ENCODE measurements at places on chromosomes 1 and 21.

- no peaks in the 10 kb centered on the region for H3K4me1 ChIP-seq
- no peak overlapping the region for H3K27ac ChIP-seq
- no peaks in the 10 kb centered on the region for H3K36me3 ChIP-seq
- H3K4me3 ChIP-seq = no peak overlapping the region
These were observed 36.7 kb upstream of the RASAL2 start for GRCh38 chr1:178057141-178057765.

GRCh38 chr1:212987702-212988322, 27.9 kb downstream of the ANGEL2 start:
- no peak for DNase-seq
- no peak overlapping the region for H3K4me3 ChIP-seq
- H3K27me3 ChIP-seq = no peaks in the 10 kb centered on the region

GRCh38 chr1:23441446-23442148, 17.0 kb upstream of the TCEA3 start:
- no peaks in the 10 kb centered on the region for H3K27me3 ChIP-seq
- no peak overlapping the region for H3K4me3 ChIP-seq
- DNase-seq = no peak

GRCh38 chr1:70930062-70930461, 117.6 kb downstream of the PTGER3 start:
- H3K27ac ChIP-seq = no peak overlapping the region
- DNase-seq = no peak
- no peaks in the 10 kb centered on the region for H3K36me3 ChIP-seq
- no peaks in the 10 kb centered on the region for H3K27me3 ChIP-seq
- no peak overlapping the region for H3K4me3 ChIP-seq
- H3K4me1 ChIP-seq = no peaks in the 10 kb centered on the region

DNA sequence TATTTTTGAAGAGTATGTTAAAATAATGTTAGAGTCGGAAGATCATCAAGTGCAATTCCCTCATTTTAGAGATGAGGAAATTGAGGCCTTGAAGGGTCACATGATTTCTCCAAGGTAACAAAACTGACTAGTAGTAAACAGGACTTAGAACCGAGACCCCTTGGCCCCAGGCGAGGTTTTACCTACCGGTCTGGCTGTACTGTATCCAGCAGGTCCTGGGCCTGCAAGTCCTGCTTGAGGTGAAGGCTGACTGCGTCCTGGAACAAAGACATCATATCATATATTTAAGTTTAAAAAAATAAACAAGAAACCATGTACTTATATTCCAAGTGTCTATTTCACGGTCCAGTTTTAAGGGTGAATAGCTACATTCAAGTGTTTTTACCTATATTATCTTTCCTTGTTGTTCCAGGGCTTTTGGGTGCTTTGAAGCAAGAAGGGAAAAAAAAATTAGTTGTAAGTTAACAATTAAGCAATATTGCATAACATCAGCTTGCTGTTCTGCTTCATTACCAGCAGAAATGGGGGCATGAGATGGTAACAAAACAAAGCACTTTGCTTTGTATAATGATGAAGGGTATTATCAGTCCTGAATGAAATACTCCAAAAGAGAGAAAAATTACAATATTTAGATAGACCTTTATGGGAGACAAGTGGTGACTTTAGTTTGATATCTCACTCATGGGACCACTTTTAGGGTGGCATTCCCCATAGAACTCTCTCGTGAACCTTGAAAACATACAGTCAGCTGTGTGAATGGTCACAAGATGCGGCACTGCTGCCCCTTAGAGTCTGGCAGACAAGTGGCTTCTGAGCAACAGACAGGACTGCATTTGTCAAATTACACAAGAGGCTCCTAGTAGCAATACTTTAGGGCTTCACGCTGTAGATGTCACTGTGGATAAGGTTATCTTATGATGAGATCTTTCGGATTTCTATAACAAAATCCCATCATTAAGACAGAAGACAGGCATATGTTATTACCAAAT, 29.8 kb upstream of the CFAP298 start:
- no peaks in the 10 kb centered on the region for H3K4me1 ChIP-seq
- H3K4me3 ChIP-seq = no peak overlapping the region
- peaks cover 21% of the 10 kb centered on the region for H3K36me3 ChIP-seq
- H3K27ac ChIP-seq = no peak overlapping the region
- no peak for DNase-seq

- DNase-seq = no peak
- H3K27ac ChIP-seq = no peak overlapping the region
- H3K36me3 ChIP-seq = no peaks in the 10 kb centered on the region
- H3K4me1 ChIP-seq = peaks cover 7% of the 10 kb centered on the region
These were observed 68.6 kb downstream of the NTMT2 start for GRCh38 chr1:170214117-170215032.
